ENCODE measurements at places on chromosomes 6 and 20.

DNA sequence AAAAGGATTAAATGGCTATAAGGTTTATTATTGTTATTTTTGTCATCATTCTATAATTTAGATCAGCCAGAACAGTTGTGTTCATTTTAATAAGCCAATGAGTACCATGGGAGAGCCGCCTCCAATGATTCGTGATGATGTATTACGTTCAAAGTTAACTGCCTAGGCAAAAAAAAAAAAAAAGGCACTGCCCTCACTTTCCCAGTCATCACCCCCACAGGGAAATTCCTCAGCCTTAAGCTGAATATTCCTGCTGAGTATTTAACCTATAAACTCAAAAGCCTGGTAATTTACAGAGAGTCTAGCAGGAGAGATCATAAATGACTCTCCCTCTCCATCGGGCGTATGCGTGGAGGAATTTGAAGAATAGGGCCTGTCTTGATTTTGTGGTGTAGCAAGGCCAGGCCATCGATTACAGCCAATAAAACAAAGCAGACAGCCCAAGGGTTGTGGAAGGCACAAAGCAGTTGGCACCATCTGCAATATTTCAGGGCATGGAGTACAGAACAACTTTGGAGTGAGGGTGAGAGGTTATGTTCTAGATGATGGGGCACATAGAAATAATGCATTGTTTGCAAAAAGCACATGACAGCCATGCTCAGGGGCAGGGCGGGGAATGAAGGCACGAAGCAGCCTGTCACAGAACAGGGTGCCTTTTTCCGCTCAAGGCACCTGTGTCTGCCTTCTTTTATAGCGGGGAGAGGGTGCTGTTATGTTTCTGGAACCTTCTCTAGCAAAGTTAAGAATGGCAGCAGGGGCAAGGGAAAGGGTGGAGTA lies 138.2 kb upstream of the DTNBP1 start:
- no peak for DNase-seq

DNA sequence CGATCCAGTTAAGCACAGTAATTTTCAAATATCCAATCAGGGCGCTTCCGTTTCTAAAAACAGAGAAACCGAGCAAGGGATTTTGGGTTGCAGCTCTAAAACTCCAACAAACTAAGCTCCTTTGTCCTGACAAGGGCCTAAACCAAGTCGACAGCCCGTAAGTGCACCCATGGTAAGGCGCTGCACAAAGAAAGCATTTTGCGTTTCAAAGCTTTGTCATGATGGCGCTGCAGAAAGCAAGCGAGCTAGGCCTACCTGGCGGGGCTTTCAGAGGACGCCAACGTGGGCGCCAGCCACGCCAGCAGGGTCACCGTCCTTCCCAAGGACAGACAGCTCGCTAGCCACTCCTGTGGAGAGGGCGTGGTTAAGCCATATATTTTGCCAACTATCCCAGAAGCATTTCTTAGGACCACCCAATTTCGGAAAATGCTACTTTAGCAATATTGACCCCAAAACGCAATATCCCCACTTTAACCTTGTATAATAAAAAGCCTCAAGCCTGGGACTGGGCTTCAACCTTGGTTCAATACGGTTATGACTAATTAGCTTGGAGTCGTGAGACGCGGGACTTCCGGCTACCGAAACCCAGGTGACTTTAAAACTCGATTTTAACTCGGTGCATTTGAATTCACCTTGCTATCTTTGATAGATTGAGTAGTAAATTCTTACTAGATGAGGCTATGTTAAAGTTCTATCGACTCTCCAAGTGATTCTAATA lies 53.8 kb downstream of the TRIM38 start:
- no peak for DNase-seq

DNA sequence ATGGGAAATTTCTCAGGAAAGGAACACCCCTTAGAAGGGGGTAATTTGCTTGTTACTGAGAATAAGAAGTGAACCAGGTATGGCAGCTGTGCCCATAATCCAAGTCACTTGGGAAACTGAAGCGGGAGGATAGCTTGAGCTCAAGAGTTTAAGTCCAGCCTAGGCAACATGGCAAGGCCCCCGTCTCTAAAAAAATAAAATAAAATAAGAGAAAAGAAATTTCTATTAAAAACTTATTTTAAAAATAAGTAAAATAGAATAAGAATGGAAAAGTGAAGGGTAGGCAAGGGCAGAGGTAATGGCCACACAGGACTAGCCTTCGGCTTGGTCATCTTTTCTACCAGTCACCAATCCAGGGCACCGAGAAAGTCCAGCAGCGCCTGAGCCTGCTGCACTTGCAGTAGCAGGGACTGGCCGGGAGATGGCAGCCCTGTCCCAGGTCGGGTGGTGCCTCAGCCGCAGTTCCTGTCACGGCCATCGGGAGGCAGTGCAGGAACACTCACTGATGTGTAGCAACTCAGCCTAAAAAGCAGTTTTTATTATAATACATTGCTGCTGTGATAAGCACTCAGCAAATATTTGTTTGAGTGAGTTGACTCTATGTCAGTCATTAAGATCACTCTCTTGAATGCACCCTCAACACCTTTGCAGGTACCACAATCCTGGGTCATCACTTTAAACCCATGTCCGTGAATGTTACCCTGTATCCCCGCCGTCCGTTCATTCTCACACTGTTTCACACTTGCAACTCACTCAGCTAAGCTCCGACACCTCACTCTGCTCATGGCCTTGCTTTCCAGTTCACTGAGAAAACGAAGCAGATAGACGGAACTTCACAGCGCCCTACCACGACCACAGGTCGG lies 23.2 kb upstream of the GCM1 start:
- DNase-seq, result peak; percentile 89

- no peak for DNase-seq
Measured at GRCh38 chr6:49220293-49220692, 242.8 kb downstream of the MMUT start.

DNA sequence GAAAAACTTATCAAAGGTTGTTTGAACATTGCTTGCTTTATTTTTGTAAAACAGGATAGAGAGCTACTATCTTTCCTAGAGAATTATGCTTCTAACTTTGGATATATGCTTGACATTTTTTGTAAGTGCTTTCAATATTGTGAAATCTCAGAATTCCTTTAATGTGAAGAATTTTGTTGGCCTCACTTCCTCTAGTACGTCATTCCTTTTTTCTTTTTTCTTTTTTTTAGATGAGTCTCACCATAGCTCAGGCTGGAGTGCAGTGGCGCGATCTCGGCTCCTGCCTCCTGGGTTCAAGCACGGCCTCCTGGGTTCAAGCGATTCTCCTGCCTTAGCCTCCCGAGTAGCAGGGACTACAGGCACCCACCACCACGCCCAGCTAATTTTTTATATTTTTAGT lies 668.1 kb downstream of the RFPL4B start:
- DNase-seq, result no peak

DNA sequence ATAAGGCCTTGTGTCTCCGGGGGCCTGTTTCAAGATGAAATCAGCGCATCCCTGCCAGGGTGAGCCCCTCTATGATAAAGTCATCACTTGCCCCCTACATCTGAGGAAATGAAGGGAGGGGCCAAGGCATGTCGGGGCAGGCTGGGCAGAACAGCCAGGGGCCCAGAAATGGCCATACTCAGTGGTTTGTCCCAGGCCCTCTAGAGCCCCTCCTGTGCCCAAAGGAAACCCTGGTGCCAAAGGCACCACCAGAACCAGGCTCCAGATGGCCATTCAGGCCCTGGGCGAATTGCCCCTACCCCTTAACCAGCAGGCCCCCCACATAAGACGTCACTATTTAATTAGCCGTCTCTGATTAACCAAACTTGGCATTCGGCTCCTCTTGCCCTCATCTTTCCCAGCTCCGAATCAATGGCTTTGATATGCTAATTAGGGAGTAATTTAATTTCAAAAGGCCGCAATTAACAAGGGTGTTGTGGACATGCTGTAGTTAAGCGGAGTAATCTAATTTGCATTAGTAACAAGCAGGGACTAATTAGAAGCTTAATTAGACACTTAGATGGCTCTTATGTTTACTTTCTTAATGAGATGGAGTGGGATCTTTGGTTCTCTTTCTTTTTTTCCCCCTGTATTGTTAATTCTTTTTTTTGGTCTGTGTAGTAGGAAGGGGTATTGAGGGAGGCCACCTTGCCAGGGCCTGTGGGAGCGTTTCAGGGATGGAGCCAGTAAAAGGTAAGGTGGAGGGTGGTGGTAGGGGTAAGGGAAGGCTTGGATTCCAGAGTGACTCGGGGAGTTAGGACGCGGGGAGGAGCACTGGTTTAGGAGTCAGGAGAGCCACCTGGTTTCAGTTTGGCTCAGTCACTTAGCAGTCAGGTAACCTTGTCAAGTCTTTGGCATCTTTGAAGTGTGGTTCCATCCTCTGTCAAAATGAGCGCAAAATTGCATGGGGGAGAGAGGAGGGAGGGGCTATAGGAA lies 9.4 kb downstream of the FOXP4 start:
- DNase-seq, result no peak

- DNase-seq, result no peak
Measured at GRCh38 chr6:113873043-113873667, 16.0 kb downstream of the MARCKS start.

DNA sequence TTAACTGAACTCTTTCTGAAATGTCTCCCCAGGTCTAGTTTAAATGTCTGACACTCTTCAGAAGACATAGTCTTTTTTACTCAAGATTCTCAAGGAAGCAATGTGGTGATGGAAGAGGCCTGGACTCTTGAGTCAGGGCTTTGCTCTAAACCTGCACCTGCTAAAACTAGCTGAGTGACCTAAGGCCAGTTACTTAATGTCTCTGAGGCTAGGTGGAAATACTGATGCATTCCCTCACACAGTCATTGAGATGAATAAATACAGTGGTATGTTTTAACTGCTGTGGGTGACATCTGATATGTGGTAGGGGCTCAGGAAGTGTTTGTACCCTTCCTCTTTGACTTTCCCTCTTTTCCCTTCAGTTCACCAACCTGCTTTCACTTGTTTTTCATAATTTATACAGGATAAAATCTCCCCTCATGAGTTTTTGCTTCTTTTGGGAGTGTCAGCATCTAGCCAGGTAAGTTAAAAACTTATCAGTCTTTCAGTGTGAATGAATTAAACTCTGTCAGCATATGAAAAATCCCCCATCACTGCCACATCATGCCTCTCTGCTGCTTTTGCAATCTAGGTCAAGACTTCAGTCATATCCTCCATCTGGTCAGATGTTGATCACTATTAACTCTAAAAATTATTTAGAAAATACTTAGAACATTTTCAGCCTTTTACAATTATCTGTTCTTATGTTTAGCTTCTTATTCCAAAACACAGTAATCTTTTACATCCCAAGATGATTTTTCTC lies 178.7 kb upstream of the TNFAIP3 start:
- DNase-seq, result no peak

- DNase-seq, result no peak
Measured at GRCh38 chr6:117393045-117393444, 32.7 kb downstream of the ROS1 start.

GRCh38 chr6:3523271-3523670 lies 66.4 kb upstream of the SLC22A23 start:
- DNase-seq, result no peak

Data from hypothalamus (tissue), 51 donors.